ENCODE measurements at places on chromosomes 7 and 10.

DNA sequence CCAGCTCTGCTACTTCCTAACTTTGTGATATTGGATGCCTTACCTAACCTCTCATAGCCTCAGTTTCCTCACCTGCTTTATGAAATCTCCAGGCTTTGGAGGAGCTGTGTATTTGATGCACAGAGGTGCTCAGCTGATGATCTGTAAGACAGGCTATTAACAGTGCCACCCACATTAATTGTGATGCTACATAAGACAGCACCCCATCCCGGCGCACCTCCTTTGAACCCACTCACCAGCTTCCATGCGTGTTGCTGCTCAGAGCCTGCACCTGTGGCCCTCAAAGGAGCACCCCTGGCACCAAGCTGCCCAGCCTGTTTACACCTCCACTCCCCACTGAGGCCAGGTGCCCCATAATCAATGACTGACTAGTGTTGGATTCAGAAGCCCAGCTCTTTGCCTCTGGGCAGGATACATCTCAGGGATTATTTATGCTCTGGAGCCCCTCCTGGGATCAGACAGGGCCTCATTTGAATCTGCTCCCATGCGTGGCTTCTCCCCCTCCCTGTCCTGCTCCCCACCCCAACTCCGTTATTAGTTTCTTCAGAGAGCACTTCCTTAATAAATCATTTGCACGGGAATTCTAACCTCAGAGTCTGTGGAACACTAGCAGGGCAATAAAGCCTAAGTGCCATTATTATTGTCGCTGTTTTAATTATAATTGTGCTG is 87.7 kb downstream of the GFRA1 start:
- DNase-seq: no peak

- no peak for DNase-seq
Measured at GRCh38 chr7:151339651-151340382, 1.8 kb upstream of the NUB1 start.

GRCh38 chr7:36967387-36967786 is 243.1 kb upstream of the AOAH start:
- peak; percentile 70 for DNase-seq

DNA sequence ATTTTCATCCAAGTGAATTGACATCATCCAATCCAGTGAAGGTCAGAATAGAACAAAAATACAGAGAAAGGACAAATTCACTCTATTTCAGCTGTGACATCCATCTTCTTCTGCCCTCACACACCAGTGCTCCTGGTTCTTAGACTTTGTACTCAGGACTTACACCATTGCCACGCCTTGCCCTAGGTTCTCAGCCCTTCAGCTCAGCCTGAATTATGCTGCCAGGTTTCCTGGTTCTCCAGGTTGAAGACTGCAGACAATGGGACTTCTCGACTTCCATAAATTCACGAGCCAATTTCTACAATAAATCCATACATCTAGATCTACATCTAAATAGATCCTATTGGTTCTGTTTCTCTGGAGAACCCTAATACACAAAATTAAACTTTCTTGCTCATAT is 181.2 kb upstream of the KCND2 start:
- DNase-seq: no peak

GRCh38 chr7:131574741-131575140 is 18.3 kb upstream of the PODXL start:
- DNase-seq: no peak

- no peak for DNase-seq
Measured at GRCh38 chr7:156614434-156615264, 25.9 kb upstream of the RNF32 start.

DNA sequence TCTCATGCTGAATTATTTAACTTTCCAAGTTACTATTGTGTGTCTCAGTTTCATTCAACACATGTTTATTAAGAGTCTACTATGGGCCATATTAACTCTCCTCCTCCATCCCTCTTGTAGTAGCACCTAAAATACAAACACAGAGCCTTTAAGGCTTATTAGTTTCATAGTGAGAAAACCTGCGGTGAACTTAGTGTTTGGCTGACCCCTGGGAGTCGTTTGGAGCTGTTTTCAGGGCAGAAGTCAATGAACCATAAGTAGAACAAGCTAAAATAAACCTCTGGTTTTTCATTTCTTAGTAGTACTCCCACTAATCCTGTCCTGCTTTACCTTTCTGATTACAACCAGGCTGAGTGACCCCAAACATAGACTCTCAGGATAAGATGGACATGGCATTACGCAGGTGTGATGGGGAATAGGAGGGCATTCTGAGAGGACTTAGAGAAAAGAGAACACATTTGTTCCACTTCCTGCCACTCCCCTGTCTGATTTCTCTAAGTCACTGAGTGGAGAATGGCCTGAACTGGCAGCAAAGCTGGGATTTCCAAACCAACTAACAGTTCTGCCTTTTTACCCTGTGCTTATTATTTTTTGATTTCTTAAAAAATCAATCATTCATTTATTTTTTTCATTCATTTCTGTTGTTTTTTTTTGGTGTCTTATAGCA is 74.5 kb downstream of the LRMDA start:
- no peak for DNase-seq

DNA sequence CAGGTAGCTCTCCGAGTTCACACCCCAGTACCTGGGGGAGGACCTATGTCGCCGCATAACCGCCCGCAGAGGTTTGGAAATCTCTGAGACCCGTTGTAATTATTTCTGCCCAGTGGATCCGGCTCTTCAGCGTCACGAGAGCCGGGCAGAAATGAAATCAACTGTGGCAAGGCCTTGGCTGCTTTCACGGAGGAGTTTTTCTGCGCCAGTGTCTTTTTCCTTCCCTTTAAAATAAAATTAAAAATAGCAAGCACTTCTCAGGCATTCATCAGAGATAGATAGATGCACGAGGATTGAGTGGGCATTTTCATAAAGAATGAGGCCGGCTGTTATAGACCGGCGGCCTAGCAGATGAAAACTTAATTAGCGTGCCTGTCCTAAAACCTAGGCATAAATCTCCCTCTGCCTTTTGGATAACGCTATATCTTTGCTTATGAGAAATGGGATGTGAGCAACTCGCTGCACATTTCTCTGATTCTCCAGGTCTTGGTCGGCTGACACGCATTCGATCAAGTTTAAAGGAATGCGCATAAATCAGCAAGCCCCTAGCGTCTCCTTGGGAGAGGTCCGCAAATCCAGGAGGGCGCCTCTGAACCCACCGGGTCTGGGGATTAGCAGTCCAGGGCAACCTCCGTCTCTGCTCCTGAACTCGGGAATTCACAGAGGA is 6.4 kb downstream of the HOXA13 start:
- peak; percentile 17 for DNase-seq

DNA sequence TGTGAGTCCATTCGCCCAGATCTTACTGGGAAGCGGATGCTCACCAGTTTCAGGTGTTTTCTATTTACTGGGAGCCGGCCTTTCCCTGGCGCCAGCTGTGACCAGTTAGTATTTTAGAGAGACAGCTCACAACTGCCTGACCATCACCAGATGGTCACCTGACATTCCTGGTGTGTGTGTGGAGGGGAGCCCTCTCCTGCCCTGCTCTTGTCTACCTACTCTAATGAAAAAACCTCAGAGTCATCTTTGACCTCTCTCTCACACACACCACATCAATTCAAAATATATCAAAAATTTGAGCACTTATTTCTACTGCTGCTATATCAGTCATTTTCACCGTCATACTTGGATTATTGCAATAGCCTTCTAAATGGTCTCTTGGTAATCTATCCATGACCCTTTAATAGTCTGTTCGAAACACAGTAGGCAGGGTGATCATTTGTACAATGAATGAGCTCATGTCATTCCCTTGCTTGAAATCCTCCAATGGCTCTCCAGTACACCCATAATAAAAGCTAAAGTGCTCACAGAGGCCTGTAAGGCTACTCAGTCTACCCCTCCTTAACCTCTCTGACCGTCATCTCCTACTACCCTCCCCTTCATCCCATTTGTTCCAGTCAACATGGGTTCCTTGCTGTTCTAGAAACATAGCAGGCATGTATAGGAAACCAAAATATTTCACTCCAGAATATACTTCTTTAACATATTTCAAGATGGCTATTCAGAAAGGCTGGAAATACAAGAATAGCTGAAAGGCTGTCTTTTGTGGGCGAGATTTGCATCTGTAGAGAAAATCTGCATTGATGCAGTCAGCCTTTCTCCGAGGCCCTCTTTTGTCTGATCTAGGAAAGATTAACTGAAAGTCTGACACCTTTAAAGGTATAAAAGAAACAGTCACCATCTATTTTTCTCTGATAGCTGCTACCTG is 17.5 kb upstream of the NT5C3A start:
- DNase-seq: no peak

DNA sequence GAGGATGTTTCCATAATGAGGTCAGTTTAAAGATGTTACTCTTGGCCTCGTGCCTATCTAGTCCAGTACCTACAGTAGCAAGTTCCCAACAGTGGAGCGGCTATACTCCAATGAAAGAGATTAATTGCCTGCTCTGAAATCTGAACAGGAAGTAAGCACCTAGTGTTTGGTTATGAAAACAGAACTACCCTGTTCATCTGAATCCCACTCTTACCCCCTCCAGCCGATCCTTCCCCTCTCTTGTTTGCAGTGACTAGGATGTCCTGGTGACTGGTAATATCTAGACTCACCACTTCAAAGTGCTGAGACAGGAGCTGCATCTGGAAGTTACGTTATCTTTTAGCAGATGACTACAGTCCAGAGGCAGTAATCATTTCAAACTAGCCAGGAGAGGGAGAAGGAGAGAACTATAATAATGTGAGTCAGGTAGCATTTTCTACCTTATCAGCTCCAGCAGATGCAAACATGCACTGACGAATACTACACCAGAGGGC is 666.7 kb upstream of the NRP1 start:
- DNase-seq: no peak

GRCh38 chr7:133696056-133696455 is 431.1 kb upstream of the LRGUK start:
- no peak for DNase-seq

DNA sequence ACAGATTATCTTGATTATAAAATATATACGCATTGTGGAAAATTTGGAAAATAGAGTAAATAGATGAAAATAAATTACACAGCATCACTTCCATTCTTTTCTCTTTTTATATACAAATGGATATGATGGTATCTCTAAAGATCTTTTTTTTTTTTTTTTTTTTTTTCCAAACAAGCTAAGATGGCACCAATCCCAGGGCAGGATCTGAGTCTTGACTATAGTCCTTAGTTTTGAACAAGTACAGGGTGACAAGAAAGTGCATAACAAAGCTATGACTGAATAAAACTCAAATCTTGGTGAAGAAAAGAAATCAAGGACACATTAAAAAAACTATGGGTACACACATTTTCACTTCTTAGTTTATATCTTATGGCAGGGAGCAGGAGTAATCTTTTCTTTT is 42.6 kb upstream of the FAM133B start:
- DNase-seq: no peak

DNA sequence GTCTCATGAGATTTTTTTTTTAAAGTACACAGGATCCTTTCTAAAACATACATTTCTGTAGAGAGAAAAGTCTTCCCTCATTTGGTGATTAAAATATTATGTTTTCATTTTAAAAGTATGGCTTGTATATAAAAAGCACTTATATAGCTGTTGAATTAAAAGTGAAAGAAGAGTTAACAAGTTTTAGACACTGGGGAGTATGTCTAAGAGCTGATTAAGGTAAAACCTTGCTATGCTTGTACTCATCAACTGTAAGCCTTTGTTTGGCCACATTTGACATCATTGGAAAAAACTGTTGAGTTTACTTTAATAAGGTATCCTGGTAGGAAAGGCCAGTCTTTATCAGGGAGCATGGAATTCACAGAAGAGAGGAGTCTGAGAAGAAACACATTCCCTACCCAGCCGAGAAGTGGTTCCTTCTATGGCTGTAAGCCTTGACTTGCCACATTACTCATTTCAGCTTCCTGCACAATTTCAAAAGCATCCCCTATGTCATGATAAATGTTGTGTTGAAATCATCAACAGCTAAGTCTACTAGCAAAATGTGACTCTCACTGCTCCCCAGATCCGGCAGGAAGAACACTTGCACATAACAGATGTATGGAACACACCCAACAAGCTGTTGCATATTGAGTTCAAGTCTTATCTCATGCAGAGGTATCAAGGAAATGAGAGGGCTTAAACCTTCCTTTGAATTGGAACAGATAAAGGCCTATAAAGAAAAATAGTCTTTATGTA is 171.8 kb upstream of the CDK1 start:
- no peak for DNase-seq

- no peak for DNase-seq
Measured at GRCh38 chr10:131555406-131555805, 243.9 kb upstream of the TCERG1L start.

GRCh38 chr7:141291541-141291940 is 217.7 kb downstream of the TMEM178B start:
- DNase-seq: no peak

GRCh38 chr10:77131214-77131613 is 506.4 kb downstream of the KCNMA1 start:
- DNase-seq: no peak

DNA sequence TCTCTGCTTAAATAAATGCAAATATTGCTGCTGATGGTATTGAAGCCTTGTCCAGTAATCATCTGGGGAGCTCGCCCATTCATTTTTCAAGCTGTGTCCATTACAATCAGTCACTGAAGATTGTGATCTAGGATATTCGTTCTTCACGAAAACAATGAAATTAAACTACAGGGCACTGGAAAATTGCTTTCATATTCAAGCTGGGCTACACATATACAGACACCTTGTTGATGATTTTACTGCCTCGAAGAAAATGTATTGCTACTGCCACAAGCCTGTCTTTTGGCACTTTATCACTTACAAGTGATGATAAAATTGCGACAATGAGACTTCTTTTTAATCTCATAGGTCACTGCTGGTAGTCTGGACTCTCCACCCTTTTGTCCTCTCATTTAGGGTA is 100.0 kb upstream of the MINDY3 start:
- DNase-seq: no peak

DNA sequence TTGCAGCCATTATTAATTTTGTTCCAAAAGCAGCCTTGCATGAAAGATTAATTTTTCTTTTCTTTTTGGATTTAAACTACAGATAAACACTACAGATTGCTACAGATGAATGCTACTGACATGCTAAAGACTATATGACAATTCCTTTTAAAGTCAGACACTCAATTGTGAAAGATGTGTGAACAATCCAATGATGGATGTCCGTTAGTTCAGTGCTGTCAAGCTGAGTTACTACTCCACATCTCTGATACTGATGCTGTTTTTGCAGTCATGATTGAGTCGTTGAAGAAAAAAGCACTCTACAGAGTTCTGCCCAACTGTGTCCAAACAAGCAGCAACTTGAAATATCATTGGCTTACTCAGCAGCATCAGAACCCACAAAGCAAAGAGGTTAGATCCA is 146.8 kb downstream of the OTUD1 start:
- no peak for DNase-seq

GRCh38 chr10:110676016-110676415 is 31.9 kb downstream of the RBM20 start:
- no peak for DNase-seq

Measured in femur (tissue), 1 donor.